ENCODE measurements at places on chromosomes 12 and 14.
A peak's percentile ranks its signal among the peaks of the same experiment; 100 is the strongest.

DNA sequence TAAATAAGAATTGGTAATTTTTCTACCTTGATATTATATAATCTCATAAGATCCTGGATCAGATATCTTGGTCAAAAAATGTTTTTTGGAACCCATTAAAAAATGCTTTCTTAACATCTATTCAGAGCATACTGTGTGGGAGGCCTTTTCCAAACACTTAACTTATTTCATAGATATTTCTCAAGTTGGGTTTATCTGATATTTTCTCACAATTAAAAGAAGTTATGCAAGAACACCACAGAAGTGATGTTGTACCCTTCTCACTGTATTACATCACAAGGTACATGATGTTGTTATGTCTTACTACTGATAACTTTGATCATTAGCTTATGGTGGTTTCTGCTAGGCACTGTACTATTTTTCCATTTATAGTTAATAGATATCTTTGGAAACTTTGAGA lies 23.4 kb upstream of the PRPF39 start:
- DNase-seq = no peak

DNA sequence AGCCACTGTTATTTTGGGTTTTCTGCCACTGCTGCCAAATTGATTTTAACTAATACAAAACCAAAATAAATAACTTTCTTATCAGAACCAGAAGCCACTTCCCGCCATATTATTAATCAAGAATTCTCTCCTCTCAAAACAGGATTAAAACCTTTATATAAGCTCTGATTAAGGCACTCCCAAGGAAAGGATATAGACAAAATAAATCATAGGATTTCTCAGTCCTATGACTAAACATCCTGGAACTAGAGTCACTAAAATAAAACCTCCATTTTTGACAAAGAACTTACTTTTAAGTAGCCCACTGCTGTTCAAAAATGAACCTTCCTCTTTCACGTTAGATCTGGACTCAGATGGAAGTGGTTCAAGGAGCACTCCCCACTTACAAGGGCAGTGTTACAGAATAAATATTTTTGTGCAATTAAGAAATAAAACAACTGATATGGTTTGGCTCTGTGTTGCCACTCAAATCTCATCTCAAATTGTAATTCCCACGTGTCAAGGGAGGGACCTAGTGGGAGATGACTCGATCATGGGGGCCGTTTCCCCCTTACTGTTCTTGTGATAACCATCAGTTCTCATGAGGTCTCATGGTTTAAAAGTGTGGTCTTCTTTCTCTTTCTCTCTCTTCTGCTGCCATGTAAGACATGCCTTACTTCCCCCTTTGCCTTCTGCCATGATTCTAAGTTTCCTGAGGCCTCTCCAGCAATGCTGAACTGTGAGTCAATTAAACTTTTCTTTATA lies 26.4 kb downstream of the GXYLT1 start:
- no peak for DNase-seq

GRCh38 chr12:124824195-124824594 lies 39.5 kb downstream of the SCARB1 start:
- DNase-seq = no peak

DNA sequence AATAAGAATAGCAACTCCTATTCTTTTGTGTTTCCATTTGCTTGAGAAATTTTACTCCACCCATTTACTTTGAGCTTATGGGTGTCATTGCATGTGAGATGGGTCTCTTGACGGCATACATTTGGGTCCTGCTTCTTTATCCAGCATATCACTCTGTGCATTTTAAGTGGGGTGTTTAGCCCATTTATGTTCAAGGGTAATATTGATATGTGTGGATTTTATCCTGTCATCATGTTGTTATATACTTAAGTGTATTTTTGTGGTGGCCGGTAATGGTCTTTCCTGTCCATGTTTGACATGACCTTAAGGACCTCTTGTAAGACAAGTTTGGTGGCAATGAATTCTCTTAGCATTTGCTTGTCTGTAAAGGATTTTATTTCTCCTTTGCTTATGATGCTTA lies 100.1 kb downstream of the ATP23 start:
- no peak for DNase-seq

DNA sequence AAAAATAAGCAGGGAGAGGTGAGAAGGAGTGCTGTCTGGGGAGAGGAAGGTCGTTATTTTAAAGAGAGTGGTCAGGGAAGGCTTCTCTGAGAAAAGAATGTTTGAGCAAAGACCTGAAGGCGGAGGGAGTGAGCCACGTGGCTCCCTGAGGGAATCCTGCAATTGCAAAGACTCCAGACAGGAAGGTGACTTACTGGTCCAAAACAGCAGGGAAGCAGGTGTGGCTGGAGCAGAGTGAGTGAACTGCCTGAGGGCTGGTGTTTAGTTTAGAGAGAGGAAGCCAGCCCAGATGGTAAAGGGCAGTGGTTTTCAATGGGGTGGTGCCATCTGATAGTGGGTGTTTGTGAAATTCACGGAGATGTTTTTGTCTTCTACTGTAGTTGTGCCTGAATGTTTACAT lies 58.8 kb upstream of the LTA4H start:
- peak; percentile 16 for DNase-seq

DNA sequence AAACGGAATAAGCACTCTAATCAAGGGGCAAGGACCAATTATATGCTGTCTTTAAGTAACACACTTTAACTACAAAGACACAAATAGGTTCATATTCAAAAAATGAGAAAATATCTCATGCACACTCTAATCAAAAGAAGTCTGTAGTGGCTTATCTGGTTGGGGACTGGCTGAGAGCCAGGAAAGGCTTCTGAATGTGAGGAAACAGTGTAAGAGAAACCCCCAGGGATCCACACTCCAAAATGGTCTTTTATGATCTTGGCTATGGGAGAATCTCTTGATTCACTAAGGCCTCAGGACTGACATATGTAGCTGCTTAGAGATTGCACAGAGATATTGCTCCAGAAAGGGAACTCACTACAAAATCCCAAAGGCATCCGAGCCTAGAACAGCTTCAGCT lies 10.3 kb downstream of the CTSG start:
- DNase-seq = no peak

DNA sequence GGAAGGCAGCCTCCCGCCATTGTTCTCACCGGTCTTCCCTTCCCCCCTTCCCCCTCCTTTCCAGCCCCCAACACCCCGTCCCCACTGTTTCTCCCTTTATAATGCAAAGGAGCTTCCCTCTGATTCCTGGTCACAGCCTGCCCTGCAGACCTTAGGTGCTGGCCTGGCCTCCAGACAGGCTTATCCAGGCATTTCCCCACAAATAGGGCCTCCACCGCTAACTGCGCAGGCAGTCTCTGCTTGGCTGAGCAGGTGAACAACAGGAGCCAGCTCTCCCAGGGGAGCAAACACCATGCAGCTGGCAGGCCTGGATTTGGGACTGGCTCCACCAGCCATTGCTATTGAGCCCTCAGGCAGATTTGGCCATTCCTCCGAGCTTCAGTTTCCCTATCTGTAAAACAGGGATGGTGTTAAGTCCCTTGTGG lies 46.0 kb downstream of the SMIM41 start:
- DNase-seq = peak; percentile 52

DNA sequence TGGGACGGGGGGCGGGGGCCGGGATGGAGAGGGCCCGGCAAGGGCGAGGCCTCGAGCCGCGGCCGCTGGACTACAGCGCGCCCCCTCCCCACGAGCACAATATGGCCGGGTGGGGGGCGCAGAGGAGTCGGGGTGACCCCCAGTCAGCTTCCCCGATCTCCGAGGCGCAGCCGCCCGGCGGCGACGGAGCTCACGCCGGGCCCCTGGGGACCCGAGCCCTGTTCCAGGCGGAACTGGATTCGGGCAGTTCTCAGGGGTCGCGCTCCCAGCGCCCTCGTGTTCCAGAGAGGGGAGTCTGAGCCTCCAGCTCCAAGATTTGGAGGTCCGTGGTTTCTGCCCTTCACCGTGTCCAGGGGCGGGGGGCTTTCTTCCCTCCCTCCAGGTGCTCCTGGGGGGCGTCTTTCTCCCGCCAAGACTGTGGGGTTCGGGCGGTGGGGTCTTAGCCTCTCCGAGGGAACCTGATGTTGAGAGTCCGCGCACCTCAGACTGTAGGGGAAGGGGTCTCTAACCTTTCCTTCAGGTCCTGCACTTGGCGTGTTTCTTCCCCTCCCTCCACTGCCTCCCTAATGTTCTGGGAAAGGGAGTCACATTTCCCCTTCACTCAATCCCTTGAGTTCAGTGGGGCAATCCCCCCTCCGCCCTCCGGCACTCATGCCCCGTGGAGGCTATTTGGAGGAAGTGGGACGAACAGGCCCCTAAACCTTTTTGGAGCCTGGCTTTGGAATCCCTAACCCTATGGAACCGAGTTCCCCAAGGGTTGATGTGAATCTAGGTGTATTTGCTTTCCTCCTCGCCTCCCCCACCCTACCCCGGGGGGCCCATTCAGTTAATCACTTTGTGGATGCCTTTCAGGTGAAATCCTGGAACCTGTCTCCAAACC lies 584 bp downstream of the ACVR1B start:
- DNase-seq = peak; percentile 44

GRCh38 chr14:34857689-34858449 lies 17.3 kb downstream of the BAZ1A start:
- DNase-seq = no peak

- no peak for DNase-seq
Measured at GRCh38 chr14:73749706-73750530, 35.7 kb upstream of the PNMA1 start.

GRCh38 chr12:120468821-120469449 lies 613 bp downstream of the SRSF9 start:
- DNase-seq = peak; percentile 43

GRCh38 chr12:113186666-113187325 lies 1.3 kb downstream of the RITA1 start:
- DNase-seq = no peak

- DNase-seq = no peak
Measured at GRCh38 chr12:109222062-109222461, 87.0 kb downstream of the FOXN4 start.

DNA sequence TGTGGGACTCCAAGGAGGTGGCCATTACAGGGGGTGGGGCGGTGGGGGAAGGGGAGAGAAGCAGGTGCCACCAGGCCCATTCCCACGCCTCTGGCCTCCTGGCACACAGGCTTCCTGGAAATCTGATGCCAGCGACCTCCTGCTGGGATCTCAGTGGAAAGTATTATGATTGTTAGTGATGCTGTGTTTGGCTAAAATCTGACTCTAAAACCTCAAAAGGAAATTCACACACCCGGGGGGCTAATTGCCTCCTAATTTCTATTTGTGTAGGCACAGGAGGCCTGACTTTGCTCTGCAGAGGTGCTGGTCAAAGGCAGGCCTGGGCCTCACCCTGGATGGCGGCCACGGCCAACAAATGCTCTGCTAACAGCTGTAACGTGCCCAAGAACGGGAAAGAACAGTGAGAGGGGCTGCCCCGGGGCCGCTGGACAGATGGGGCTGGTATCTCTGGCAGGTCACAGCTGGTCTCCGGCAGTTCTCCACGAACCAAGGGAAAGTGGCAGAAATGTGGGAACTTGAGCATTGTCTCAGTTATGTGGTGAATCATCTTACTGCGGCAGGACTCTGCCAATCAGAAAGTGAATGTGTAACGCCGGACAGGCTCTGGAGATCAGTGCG lies 14.3 kb downstream of the FAM181A start:
- no peak for DNase-seq

- DNase-seq = no peak
Measured at GRCh38 chr14:102213470-102213869, 73.8 kb downstream of the WDR20 start.

DNA sequence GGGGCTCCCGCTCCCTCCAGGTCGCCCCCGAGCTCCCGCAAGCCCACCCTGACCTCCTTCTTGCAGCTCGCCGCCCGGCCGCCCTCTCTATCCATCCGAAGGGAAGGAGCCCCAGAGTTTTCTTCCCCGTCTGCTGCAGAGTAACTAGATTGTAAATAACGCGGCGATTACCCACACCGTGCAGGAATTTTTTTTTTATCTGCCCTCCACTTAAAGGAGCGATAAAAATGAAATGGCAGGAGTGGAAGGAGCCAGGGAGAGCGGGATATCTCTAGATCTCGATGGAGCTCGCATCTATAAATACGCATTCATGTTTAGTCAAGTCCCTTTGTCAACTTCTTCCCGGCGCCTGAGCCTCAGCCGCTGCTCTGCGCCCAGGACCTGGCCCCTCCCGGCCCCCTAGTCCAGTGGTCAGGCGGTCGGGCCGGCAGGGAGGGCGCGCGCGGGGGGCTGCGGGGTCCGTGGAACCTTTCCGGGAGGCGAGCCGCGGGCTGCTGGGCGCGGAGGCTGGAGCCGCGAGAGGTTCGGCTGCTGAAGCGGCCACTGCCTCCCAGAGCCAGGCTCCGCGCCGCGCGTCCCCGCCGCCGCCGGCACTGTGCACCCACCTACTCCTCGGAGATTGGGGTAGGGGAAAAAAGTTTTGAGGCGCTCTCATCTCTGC lies 386.0 kb downstream of the BCAT1 start:
- no peak for DNase-seq

- peak; percentile 87 for DNase-seq
Measured at GRCh38 chr12:82971584-82971983, 284.9 kb downstream of the TMTC2 start.

- DNase-seq = no peak
Measured at GRCh38 chr12:27593266-27593665, 69.3 kb downstream of the PPFIBP1 start.

DNA sequence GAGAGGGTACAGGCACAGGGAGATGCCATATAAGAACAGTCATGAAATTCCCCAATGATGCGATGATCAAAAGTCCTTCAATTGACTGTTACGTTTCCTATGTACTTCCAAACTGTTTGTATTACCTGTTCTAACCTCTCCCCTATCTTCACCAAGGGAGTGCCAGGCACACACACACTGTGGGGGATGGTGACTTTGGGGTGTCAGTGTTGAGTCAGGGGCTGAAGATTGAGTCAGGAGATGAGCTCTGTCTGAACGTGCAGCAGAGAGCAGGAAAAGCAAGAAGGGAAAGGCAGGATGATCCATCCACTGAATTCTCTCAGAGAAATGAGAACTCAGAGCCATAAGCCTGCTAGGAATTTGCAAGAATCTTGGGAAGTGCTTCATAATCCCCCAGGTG lies 153.4 kb downstream of the EFCAB11 start:
- no peak for DNase-seq

DNA sequence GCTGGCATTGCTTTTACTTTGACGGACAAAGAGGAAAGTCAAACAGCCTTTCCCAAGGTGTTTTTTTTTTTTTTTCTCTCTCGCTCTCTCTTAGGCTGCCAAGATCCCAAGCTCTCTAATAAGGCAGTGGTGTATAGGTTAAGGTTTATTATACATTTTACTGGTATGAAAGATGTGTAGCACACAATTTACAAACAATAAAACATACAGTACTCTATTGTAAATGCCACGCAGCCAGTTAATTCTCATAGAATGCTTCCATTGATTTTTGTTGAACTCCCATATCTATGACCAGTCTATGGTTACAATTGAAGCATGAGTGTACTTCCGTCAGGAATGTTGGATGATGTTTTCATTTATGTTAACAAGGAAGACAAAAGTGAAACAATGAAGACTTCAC lies 106.4 kb upstream of the GSC start:
- DNase-seq = no peak

- no peak for DNase-seq
Measured at GRCh38 chr12:116122628-116123027, 154.9 kb downstream of the MED13L start.

- no peak for DNase-seq
Measured at GRCh38 chr12:115806000-115806399, 471.5 kb downstream of the MED13L start.

All from NCI-H1436 (cell line).